ENCODE measurements at places on chromosomes 13 and 19.

GRCh38 chr19:50952910-50953309, at the start of gene KLK5:
TSS of gene KLK5 (minus strand) at chr19:50953038. CDS start at chr19:50952657, 381 bp downstream.
- no peak for DNase-seq

- DNase-seq, result no peak
Observed at GRCh38 chr19:49339301-49340068, 4.3 kb downstream of the CD37 start.

- DNase-seq, result no peak
Observed at GRCh38 chr13:57326532-57326931, 159.5 kb downstream of the PRR20E start.

DNA sequence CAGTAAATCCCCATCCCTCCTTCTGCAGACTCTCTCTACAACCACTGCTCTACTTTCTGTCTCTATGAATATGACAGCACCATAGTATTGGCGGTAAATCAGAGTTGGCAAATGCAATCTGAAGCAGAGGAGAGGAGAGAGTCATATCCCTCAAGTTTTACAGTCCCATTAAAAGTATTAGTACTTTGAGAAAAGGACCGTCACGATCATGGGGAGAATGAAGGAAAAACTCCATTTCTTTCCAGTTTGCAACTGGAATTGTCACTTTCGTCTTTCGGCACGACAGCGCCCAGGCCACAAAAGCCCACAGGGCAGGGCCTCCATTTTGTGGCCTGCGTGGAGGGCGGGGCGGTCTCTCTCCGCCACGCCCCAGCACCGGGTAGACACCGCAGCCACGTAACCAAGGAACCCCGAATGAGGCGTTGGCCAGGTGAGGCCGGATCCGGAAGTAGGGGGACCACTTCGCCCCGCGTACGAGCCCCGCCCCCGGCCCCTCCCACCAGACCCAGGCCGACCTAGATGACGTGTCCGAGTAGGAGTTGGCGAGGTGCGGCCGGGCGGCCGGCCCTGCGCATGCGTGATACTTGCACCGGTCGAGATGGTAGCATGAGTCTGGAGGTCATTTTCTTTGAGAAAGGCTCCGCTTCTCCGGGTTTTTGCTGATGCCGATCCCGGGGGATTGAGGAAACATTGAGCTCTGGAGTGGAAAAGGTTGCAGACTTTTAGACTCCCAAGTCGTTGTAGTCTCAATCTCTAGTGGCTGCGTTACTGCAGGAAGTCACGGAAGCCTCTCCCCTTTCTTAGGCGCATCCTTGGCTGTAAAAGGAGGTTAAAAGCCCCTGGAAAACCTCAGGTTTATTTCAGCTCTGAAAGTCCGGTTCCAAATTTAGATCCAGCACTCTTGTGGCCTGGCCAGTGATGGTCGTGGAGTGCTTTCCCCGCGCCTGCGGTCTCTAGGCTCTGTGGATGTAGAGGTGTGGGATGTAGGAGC, 2.8 kb upstream of the TM9SF2 start:
- DNase-seq, result peak; percentile 95

- DNase-seq, result no peak
Observed at GRCh38 chr13:40273253-40274025, 393.0 kb downstream of the FOXO1 start.

- DNase-seq, result no peak
Observed at GRCh38 chr13:33003458-33004019, 12.7 kb upstream of the KL start.

GRCh38 chr13:44032802-44033201, 153.1 kb downstream of the LACC1 start:
- no peak for DNase-seq

GRCh38 chr19:45473682-45474605, 6.1 kb downstream of the FOSB start:
- no peak for DNase-seq

- no peak for DNase-seq
Observed at GRCh38 chr13:100600461-100600860, 11.9 kb upstream of the GGACT start.

DNA sequence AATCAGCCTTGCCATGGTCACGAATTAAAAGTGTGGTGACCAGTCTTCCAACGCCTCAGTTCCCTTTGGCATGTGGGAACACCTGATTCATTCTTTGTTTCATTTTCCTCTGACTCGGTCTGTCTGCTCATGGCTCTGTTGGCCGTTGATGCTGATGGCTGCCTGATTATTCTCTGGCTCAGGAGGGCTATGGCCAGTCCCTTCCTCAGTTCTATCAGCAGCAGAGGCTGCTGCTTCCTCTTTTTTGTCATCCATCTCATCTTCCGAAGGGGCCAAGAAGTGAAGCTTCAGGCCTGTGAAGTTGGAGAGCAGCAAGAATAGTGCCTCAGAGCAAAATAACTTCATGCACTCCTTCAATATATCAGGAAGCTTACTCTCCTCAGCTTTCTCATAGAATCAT, 9.5 kb upstream of the MLNR start:
- no peak for DNase-seq

DNA sequence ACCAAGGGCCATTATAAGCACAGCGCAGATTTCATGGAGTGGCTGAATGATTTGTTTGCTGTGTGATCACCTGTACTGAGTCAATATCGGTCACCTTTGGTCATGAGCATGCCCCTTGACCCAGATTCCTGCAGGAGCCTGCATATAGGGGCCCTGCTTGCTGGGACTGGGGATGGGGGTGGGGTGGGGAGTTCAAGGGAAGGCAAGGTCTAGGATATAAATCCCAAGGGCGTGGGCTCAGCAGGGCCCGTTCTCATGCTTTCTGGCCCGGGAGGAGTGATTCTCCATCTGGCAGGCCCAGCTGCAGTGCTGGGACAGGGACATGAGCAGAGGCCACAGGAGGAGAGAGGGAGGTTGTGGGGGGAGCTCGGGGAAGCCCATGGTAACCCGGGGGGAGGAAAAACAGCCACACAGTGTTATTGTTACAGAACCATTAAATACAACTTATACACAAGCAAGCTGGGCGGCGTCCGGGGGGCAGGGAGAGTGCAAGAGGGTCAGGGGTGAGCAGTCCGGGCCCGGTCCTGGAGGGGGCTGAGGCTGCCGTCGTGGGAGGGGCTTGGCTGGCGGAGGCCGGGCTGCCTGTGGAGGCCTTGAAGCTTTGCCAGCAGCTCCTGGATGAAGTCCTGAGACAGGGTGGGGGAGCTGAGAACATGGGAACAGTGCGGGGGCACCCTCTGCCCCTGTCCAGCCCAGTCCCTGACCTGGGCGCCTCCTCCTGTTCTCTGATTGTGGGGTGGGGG, 5.2 kb downstream of the PPP1R14A start:
- DNase-seq, result no peak

DNA sequence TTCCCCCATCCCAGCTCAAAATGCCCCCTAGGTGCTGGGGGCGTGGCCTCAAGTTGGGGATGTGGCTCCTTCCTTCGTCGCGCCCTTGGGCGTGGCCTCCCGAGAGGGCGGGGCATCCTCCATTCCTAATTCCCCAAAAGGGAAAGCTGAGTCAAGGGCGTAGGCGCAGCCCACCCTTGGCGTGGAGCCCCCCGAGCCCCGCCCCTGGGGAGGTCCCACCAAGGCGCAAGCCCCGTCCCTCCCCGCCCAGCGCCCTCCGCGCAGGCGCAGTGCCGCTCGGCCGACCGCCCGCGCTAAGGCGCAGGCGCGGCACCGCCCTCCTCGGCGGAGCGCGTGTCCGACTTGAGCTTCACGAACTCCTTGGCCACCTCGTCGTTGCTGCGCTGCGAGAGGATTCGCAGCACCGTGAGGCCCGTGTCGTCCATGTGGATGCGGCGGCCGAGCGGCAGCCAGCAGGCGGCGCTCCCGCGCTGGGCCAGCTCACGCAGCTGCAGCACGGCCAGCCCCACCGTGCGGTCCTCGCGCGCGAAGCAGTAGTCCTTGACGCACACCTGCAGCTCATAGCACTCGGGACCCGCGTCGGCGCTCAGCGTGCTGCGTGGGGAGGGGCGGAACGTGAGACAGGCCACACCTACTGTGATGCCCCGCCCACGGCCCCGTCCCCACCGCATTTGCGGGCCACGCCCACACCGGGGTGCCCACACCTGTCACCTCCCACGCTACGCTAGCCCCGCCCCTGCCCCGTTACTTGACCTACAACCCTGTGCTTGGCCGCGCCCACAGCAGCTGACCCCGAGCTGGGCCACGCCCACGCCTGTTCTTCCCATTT, 50.5 kb downstream of the COLGALT1 start:
- peak; percentile 61 for DNase-seq

- peak; percentile 8 for DNase-seq
Observed at GRCh38 chr13:28492569-28493367, 2.2 kb downstream of the FLT1 start.

DNA sequence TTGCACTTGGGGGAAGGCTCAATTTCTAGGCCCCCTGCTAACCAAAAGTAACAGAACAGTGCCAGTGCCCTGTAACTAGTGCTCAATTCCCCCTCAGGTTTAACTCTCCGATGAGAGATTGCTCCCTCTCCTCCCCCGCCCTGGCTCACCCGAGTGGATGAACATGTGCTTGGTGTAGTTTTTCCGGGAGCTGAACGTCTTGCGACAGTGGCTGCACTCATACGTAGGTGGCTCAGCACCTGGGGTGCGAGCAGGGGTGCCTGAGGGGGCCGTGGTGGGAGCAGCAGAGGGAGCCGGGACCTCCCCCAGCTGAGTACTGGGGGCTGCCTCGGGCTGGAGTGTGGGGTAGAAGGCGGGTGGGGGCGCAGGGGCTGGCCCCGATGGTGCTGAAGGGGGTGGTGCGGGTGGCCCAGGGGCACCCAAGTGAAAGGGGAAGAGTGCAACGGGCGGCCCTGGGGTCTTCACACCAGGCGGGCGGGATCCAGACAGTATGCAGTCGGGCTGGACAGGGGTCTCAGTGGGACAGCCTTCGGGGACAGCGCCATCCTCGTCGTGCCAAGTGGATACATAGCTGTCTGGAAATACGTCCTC, 3.3 kb downstream of the ZBTB45 start:
- no peak for DNase-seq

GRCh38 chr13:26025771-26026170, 26.0 kb downstream of the SHISA2 start:
- DNase-seq, result no peak

- no peak for DNase-seq
Observed at GRCh38 chr13:22447132-22447886, 733.5 kb upstream of the SGCG start.

GRCh38 chr13:36666477-36667229, 7.2 kb upstream of the SERTM1 start:
- DNase-seq, result no peak
